ENCODE measurements at places on chromosomes 12 and 14.
A peak's percentile ranks its signal among the peaks of the same experiment; 100 is the strongest.

DNA sequence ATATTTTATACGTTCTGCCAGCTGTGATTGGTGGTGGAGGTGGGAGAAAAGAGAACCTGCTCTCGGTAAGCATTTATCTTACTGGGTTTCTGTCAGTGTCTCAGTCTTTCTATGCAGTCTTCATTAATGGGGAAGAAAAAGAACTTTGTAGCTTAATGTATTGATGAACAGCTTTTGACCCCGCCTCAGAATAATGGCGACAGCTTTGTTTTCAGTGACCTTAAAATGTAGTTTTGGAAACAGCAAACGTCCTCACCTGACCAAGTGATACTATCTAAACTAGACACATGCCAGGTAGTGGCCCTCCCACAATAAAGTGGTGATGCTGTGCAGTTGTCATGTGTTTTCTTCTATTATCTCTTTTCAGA lies 1.4 kb downstream of the DACT1 start:
- no peak for DNase-seq

DNA sequence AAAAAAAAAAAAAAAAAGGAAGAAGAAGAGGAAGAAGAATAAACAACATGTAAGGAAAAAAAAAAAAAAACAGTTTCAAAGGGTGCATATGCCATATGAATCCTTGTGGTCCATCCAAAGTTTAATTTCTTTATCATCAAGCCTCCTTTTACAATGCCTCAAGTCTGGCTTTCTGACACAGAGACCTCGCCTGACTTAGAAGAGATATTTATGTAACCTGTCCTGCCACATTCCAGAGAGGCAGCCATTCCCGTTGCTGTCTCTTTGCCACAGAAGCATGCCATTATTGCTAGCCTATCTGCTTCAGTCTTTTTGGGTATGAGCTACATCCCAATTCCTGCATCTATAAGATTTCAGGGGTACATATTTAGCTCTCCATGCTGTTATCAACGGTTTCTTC lies 596.7 kb upstream of the ATP2B1 start:
- DNase-seq, result no peak

DNA sequence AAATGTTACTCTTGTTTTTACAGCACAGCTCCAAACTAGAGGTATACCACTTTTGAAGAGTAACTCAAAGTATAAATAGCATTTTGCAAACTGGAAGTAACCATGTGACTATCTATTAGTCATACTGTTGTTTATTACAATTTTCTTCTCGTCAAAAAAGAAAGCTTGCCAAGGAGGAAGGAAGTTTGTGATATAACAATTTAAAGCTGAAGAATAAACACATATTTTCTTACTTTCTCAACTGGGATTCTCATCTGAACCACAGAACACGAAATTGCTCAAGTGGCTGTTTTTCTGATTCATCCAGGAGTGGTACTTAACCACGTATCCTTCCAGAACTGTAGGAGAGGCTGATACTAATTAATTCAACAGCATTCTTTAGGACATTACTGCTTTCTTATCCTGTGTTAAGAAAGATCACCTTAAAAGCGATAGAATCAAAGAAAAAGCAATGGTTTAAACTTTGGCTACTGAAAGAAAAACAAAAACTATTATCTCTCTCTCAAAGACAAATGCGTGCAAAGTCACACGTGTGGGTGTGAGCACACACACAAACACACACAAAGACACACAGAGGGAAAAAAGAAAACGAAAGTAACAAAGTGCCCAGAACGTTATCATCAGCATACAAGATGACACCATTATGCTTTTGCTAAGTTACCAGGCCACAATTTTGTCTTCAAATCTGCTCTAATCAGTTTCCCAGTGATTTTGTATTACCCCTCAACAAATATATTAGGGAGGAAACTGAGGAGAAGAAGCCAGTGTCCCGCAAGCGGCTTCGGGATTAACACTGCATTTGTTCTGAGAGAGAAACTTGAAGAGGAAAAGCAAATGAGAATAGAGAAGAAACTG lies at the start of gene CLEC2B:
Gene CLEC2B (minus strand): TSS at position 48 of the 855 bp plus-strand sequence.
- DNase-seq, result peak; percentile 85

DNA sequence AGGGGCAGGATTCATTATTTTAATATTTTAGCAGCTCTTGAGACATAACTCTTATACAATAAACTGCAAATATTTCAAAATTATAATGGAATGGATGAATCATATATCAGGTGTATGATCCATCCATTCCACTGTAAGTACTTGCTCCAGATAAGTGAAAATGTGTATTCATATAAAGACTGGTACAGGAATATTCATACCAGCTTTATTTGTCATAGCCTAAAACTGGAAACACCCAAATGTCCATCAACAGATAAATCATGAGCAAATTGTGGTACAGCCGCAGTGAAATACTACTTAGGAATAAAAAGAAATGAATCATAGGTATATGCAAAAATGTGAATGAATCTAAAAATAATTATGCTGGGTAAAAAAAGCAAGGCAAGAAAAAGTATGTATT lies 263.6 kb upstream of the SYT10 start:
- no peak for DNase-seq

GRCh38 chr14:95515596-95516552 lies 576 bp downstream of the SYNE3 start:
- peak; percentile 92 for DNase-seq

DNA sequence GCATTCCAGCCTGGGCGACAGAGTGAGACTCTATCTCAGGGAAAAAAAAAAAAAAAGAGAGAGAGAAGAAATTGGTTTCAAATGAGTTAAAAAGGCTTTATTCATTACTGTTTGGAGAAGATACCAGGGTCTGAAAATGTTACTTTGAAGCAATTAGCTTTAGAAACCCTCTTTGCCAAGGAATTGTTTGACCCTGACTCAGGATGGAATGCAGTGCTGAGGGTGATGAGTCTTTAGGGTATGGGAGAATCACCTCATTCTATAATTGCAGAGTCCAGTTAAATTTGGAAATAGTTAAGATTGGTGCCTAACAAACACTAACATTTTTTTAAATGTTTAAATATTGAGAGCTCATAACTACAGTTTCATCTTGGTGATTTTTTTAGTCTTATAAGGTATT lies 13.3 kb downstream of the RAP1B start:
- DNase-seq, result no peak

GRCh38 chr14:97634751-97635150 lies 837.6 kb downstream of the VRK1 start:
- peak; percentile 7 for DNase-seq

GRCh38 chr12:8696442-8697090 lies 1.2 kb upstream of the RIMKLB start:
- DNase-seq, result no peak

DNA sequence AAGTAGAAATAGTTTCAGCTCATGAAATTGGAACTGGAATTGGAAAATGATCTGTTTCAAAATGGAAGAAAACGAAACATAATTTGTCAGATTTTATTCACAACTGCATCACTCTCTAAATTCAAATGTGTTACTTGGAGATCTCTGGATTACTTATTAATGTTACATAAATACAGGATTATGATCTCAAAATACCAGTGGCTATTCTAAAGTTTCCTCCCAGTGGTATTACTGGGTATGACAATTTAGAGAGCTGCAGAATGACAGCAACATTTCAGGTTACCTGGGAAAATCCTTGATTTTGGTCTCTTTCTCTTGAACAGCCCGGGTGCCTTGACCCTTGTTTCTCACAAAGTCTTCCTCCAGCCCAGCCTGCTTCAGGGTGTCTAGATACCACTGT lies 14.2 kb downstream of the FAM161B start:
- DNase-seq, result peak; percentile 57

- no peak for DNase-seq
Measured at GRCh38 chr14:104390221-104390931, 189.2 kb upstream of the C14orf180 start.

- DNase-seq, result no peak
Measured at GRCh38 chr14:61050417-61050816, 69.4 kb downstream of the SLC38A6 start.

DNA sequence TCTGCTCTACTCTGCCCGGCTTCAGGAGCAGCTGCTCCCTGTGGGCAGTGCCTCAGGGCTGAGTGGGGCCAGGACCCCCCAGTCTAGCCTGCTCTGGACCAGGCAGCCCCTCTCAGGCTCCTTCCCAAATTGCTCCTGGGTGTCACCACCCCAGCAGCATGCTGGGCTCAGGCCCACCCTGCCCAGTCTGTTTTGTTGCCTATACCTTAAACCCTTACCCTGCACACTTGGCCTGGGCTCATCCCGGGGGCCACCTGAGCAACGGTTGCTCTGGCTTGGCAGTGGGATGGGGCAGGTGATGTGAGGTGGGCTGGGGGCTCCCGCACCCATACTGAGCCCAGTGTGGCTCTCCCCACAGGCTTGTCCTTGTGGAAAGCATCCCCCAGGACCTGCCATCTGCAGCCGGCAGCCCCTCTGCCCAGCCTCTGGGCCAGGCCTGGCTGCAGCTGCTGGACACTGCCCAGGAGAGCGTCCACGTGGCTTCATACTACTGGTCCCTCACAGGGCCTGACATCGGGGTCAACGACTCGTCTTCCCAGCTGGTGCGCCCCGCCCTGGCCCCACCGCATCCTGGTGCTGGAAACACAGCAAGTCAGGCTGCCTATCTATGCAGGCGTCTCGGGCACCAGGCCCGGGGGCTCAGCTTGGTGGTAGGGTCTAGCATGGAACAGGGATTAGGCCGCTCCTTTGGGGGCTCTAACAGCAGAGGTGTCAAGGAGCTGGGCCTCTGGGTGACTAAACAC lies 3.9 kb downstream of the PLD4 start:
- DNase-seq, result no peak

DNA sequence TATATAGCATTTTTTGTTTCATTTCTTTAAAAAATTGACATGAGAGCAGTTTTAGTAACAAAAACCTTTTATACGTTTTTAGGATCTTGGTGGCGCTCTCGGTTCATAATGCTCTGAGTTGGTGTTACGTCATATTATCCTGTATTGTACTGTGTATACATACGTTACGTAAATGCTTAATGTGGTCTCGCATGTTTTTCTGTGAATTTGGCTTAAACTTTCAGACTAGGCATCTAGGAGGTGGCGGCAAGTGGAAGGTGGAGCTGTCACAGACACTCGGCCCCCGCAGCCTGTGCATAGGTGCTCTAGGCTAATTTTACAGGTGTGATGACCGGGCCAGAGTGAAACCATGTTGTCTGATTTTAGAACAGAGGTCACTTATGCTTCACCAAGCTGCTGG lies 60.0 kb downstream of the PPP2R5C start:
- DNase-seq, result peak; percentile 24

DNA sequence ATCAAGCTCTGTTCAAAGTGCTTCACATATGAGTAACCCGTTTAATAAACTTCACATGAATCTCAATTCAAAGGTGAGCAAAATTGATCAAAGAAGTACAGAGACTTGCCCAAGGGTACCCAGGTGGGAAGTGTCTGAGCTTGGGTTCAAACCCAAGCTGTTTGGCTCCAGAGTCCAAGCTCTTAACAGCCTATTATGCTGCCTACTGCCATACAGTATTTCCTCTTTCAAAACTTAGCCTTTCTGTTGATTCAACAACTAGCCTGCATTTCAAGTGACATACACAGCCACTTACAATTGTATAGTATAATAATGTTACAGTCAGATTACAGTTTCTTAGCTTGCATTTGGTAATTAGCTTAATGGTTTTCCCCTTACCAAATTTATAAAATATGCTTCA lies 29.7 kb downstream of the FRMD6 start:
- DNase-seq, result no peak

DNA sequence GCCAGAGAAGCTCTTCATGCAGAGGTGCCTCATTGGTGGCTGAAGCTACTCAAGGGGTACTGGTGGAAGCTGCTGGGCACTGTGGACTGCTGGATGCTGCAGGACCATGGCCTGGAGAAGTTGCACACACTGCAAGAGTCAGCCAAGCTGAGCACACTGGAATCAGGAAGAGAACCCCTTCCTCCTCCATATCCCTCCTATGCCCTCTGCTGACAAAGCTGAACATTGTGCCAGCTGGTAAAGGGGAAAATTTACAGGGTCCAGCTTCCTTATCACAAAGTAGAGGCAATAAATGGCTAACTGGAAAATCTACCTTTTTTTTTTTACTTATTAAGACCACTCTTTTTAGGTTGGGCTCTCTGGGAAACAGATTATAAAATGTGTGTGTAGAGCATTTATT lies 6.5 kb downstream of the CCDC175 start:
- peak; percentile 78 for DNase-seq

DNA sequence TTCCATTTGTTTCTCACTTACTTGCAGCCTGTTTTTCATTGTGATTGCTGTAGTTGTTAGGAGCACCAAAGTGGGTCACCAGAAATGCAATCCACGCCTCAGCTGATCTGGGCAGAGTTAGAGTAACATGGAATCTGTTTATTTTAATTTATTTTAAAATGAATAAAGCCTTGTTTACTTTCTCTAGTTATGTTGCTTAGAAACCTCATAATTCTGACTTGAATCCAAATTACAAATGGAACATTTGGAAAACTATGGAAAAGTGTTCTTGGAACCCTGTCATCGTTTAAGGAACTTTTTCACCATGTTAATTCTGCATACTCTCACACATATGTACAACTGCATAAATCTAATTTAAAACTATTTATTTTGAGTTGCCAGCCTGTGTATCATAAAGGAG lies 92.2 kb upstream of the DAAM1 start:
- no peak for DNase-seq

DNA sequence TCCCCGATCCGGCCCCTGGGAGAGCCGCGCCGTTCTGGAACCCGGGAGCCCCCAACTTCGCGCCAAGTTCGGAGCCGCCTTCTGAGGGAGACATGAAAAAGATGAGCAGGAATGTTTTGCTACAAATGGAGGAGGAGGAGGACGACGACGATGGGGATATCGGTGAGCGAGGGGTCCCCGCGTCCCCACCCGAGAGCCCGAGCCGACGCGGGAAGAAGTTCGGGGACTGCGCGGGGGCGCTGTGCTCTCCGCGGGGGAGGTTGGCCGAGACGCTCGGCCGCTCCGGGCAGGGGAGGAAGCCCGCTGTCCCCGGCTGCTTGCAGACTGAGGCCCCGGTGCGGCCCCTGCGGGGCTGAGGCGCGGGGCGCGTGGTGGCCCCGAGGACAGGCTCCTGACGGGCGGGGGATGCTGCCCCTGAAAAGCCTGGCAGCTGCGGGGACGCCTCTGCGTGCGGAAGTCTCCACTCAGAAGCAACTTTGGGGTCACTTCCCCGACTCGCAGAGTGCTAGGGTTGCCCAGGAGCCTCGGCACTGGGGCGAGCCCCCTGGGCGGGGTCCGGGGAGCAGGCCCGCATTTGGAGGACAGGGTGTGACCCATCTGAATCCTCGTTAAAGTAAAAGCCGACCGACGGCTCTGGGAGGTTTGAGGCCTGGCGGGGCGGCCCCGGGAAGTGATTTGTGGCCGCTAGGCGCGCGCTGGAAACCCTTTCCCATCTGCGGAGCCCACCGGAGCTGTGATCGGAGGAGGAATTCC lies 511 bp downstream of the ANO6 start:
- DNase-seq, result peak; percentile 72

DNA sequence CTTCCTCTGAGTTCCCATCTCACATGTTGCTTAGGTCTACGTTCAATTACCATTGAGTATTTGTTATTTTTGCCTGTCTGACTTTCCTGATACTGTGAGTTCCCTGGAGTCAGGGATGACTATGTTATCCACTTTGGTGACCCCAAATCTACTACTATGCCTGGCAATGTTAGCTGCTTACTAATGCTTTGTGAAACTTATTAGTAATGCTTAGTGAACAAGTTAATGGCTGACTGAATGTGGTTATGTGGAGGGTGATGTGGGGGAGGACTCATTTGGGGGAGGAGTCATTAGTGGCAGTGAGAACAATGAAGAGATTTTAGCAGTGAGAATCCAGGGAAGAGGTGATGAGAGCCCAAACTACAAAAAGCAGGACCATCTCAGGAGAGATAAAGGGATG lies 121.6 kb downstream of the KTN1 start:
- DNase-seq, result no peak
